ENCODE measurements at places on chromosomes 12 and 14.

DNA sequence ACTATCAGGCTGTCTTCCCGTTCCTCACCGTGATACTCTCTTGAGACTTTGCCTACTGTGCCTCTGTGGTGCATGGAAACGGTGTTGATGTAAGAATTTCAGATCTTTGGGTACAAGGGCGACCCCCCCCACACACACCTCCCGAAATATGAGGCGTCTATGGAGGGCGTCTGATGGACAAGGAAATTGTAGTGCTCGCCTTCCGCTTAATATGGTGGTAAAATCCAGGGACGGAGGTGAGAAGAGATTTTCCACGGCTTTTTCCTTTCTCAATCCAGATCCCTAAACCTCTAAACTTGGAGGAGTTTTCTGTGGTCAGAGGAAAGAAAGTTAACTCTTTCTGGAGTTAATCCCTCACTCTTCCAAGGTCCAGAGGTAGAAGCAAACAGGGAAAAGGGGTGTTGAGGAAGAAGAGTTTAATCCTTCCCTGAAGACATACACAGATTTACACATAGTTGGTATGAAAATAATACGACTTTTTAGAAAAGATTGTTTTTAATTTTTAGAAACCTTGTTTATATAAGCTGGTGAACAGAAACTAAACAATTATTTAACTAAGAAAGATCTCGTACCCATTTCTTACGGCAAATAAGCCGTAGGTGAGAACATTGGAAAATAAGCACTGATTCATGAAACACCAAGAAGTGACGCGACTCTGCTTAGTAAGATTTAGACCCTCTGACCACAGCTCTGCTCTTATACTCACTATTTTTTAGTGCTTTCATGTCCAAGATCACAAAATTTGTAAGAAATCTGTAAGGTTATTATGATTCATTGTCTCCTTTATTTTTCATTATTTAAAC is 23.1 kb upstream of the RNASE12 start:
- H3K4me3 ChIP-seq: no peak overlapping the region
- H3K27ac ChIP-seq: no peak overlapping the region
- no peaks in the 10 kb centered on the region for H3K27me3 ChIP-seq
- peaks cover 20% of the 10 kb centered on the region for H3K4me1 ChIP-seq
- ATAC-seq: no peak
- no peaks in the 10 kb centered on the region for H3K36me3 ChIP-seq

- no peak for ATAC-seq
- H3K27me3 ChIP-seq: peaks cover 30% of the 10 kb centered on the region
- H3K27ac ChIP-seq: no peak overlapping the region
- no peak overlapping the region for H3K4me3 ChIP-seq
- peaks cover 21% of the 10 kb centered on the region for H3K4me1 ChIP-seq
Observed at GRCh38 chr14:80926397-80927082, 15.0 kb downstream of the CEP128 start.

- peak overlapping the region; percentile 94 for H3K4me3 ChIP-seq
- no peaks in the 10 kb centered on the region for H3K27me3 ChIP-seq
- H3K36me3 ChIP-seq: peaks cover 15% of the 10 kb centered on the region
- peaks cover 19% of the 10 kb centered on the region for H3K4me1 ChIP-seq
Observed at GRCh38 chr14:63642229-63642611, 549 bp upstream of the WDR89 start.

- no peaks in the 10 kb centered on the region for H3K27me3 ChIP-seq
- H3K27ac ChIP-seq: no peak overlapping the region
- H3K4me1 ChIP-seq: peaks cover 64% of the 10 kb centered on the region
- no peak for ATAC-seq
Observed at GRCh38 chr12:46364777-46365580, 7.6 kb downstream of the SLC38A2 start.

DNA sequence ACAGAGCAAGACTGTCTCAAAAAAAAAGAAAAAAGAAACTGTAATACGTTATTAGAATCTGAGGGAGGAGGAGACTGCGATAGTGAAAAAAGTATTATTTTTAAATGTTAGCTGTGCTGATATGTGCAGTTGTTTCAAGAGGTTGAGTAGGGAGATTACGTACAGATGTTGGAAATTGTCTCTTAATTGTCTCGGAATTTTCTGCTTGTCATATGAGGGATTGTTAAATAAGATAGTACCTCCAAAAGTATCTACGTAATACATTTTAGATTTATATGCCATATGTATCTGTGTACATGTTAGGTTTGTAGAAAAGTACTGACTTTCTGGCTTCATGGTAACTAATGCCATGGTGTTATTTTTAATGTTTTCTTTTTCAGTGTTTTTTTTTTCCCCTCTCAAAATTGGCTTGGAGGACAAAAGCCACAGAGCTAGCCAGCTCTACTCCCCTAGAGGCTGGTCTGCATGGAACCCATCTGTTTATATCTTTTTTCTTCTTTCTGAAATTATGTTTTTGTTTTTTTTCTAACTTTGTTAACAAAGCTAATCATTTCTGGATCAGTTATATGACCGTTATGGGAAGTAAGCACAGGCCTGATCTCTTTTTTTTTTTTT is 3.4 kb downstream of the RIMKLB start:
- no peak overlapping the region for H3K4me3 ChIP-seq
- H3K36me3 ChIP-seq: peaks cover 11% of the 10 kb centered on the region
- no peak for ATAC-seq
- H3K27me3 ChIP-seq: no peaks in the 10 kb centered on the region

- no peaks in the 10 kb centered on the region for H3K27me3 ChIP-seq
- H3K4me1 ChIP-seq: no peaks in the 10 kb centered on the region
- no peaks in the 10 kb centered on the region for H3K36me3 ChIP-seq
- no peak overlapping the region for H3K27ac ChIP-seq
Observed at GRCh38 chr14:51484485-51484884, 167.2 kb upstream of the FRMD6 start.

DNA sequence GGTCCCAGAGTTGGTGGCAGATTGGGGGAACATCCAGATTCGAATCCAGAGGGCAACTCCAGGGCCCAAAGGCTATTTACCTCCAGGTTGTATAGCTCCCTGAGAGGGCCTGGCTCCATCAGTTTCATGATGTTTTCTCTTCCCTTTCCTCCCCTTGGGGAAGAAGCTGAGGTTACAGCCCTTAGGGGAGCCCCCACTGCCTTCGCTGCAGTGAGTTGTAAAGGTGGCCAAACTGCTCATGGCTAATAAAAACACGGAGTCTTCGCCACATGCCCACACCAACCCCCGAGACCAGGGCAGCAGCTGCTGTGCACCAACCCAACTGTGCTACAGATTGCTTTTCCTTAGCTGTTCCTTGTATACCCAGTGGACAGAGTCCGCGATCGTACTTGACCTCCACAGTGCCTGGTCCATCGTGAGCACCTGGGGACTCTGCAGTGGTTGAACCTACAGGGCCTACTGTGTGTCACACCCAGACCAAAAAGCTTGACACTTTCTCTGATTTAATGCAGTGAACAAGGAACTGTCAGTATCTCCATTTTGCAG is 20.9 kb downstream of the GALNT16 start:
- no peaks in the 10 kb centered on the region for H3K36me3 ChIP-seq
- H3K4me3 ChIP-seq: no peak overlapping the region
- peaks cover 29% of the 10 kb centered on the region for H3K27me3 ChIP-seq
- no peaks in the 10 kb centered on the region for H3K4me1 ChIP-seq
- ATAC-seq: no peak

- ATAC-seq: no peak
- peaks cover 63% of the 10 kb centered on the region for H3K36me3 ChIP-seq
- no peak overlapping the region for H3K27ac ChIP-seq
- no peaks in the 10 kb centered on the region for H3K4me1 ChIP-seq
- H3K4me3 ChIP-seq: no peak overlapping the region
Observed at GRCh38 chr12:103810111-103810510, 30.9 kb downstream of the NT5DC3 start.

DNA sequence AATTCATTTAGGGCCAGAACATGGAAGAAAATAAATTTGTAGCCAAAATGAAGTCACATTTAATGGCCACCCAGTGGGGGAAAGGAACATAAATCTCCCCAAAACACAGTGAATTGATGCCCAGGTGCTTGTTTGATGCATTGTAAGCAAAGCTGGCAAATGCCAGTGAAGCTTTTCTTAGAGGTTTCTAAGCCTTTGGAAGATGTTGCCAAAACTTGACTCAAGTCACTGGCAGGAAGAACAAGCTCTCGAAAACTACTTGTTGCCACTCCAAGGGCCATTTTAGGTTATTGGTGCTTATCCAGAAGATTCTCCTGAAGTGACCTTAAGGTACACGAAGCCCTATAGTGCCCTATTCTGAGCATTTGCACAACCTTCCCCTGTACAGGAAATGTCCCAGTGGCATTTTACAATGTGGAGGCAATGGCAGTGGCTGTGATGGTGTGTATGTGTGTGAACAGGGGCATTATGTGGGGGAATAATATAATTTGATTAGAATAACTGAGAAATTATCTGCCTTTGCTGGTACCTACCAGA is 89.5 kb upstream of the NOVA1 start:
- no peaks in the 10 kb centered on the region for H3K36me3 ChIP-seq
- no peaks in the 10 kb centered on the region for H3K27me3 ChIP-seq
- H3K27ac ChIP-seq: no peak overlapping the region
- no peak overlapping the region for H3K4me3 ChIP-seq

GRCh38 chr14:83975435-83975834 is 1554.5 kb upstream of the FLRT2 start:
- no peak overlapping the region for H3K4me3 ChIP-seq
- ATAC-seq: no peak
- no peaks in the 10 kb centered on the region for H3K4me1 ChIP-seq
- H3K27ac ChIP-seq: no peak overlapping the region

GRCh38 chr12:132886529-132887477 is 602 bp downstream of the CHFR start:
- peak overlapping the region; percentile 98 for H3K4me3 ChIP-seq
- peaks cover 29% of the 10 kb centered on the region for H3K4me1 ChIP-seq
- peak overlapping the region; percentile 100 for H3K27ac ChIP-seq

DNA sequence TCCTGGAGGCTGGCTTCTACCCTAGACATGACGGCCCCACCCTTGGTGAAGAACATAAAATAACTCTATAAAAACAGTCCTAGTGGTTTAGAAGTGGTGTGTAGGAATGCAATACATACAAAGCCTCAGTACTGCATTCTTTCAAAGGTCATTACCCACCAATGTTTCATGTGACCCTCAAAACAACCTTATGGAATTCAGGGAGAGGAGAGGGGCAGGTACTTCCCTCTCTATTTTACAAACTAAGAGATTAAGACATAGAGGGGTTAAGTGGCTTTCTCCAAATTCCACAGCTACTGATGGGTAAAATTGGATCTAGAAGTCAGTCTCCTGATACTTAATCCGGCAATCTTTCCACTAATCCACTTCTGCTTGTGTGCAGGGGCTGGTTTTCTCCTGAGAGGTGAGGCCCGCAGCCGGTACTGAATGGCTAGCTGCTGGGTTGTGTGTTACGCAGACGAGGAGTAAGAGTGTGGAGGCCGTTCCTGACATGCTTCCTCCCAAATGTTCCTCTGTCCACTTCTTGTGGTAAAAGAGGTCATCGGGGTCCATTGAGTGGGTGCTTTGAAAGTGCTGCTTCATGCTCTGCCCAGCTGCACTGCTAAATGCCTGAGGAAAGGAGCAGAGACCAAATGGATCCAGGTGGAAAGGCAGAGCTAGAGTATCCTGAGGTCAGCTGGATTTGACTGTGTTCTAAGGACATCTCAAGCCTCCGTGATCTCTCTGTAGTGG is 16.2 kb downstream of the SLC7A8 start:
- H3K27me3 ChIP-seq: no peaks in the 10 kb centered on the region
- no peak overlapping the region for H3K4me3 ChIP-seq
- ATAC-seq: no peak
- no peaks in the 10 kb centered on the region for H3K4me1 ChIP-seq

- H3K4me3 ChIP-seq: no peak overlapping the region
- no peak for ATAC-seq
- no peaks in the 10 kb centered on the region for H3K27me3 ChIP-seq
- H3K27ac ChIP-seq: no peak overlapping the region
- no peaks in the 10 kb centered on the region for H3K4me1 ChIP-seq
Observed at GRCh38 chr14:86391085-86391484, 861.1 kb downstream of the FLRT2 start.

GRCh38 chr12:125038976-125039625 is 26.1 kb upstream of the AACS start:
- H3K27ac ChIP-seq: no peak overlapping the region
- no peaks in the 10 kb centered on the region for H3K4me1 ChIP-seq
- H3K4me3 ChIP-seq: no peak overlapping the region
- H3K27me3 ChIP-seq: no peaks in the 10 kb centered on the region

- no peak overlapping the region for H3K27ac ChIP-seq
- H3K27me3 ChIP-seq: peaks cover 25% of the 10 kb centered on the region
- ATAC-seq: peak; percentile 69
- no peak overlapping the region for H3K4me3 ChIP-seq
- H3K4me1 ChIP-seq: peaks cover 37% of the 10 kb centered on the region
- H3K36me3 ChIP-seq: no peaks in the 10 kb centered on the region
Observed at GRCh38 chr14:52244328-52244727, 23.2 kb upstream of the PTGDR start.

DNA sequence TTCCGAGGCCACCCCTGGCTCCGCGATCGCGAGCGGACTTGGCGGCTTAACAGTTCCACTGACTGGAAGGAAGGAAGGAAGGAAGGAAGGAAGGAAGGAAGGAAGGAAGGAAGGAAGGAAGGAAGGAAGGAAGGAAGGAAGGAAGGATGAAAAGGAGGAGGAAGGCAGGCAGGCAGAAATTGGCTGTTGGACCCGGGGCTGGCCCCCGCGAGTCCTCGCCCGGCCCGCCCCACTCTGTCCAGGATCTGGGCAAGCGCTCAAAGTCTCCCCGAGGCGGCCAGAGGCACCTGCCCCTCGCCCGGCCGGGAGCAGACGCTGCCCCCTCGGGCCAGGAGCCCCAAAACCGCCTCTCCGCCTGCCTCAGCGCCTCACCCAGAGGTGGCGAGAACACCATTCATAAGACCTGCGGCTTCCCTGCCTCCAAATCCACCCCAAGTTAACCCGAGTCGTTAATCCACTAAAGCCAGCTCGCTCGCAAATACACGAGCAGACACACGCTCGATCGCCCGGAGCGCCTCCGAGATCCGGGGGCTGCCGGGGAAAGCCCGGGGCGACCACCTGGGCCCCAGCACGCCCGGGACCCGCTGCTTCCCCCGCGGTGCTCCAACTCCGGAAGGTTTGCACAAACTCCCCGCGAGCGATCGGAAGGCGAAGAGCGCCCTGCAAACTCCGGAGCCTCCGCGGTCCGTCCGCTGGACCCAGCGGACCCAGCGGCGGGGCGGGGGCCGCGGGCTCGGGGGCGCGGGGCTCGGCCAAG is 844 bp downstream of the DPF3 start:
- peak overlapping the region; percentile 82 for H3K27ac ChIP-seq
- H3K27me3 ChIP-seq: no peaks in the 10 kb centered on the region

GRCh38 chr14:90675399-90675798 is 140.8 kb downstream of the TTC7B start:
- ATAC-seq: no peak
- H3K4me1 ChIP-seq: peaks cover 12% of the 10 kb centered on the region
- H3K27me3 ChIP-seq: no peaks in the 10 kb centered on the region
- H3K36me3 ChIP-seq: no peaks in the 10 kb centered on the region

Measured in stimulated activated memory B cell treated with anti-CD40 and anti-IgM and Interleukin-4, amounts not matched to agents 10 μg/mL and 1 μg/mL and 100 μg/mL, for 72 hours (primary cell).